ENCODE measurements at places on chromosomes 6 and 20.

GRCh38 chr20:37669062-37669772 is 24.6 kb upstream of the CTNNBL1 start:
- no peak for DNase-seq

DNA sequence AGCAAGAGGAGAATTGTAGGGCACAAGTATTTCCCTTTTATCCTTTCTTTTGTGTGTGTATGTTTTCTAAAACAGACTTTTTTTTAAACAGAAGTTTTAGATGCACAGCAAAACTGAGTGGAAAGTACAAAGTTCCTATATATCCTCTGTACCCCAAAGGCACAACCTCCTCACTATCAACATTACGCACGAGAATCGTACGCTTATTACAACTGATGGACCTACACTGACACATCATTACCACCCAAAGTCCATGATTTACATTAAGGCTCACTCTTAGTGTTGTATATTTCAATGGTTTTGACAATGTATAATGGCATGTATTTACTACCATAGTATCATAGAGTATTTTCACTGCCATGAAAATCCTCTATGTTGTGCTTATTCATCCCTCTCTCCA is 32.6 kb downstream of the MAN1A1 start:
- DNase-seq, result no peak

GRCh38 chr6:82362144-82362543 is 1.5 kb upstream of the TPBG start:
- DNase-seq, result no peak

DNA sequence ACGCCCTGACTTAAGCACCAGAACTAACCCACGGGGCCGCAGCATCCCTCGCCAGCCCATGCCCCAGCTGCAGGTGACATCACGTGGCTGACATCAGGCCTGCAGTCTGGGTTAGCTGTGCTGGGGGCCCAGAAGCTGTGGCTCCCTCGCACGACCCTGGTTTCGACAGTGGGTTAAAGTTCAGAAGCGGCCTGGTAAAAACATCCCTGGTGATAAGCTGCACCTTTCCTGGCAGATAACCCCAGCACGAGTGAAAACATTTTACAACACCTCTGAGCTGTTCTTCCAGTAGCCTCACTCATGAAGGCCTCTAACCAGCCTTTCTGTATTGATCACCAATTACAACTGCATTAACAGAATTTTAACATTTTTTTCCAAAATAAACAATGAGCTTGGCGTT is 136.4 kb upstream of the RREB1 start:
- DNase-seq, result no peak

DNA sequence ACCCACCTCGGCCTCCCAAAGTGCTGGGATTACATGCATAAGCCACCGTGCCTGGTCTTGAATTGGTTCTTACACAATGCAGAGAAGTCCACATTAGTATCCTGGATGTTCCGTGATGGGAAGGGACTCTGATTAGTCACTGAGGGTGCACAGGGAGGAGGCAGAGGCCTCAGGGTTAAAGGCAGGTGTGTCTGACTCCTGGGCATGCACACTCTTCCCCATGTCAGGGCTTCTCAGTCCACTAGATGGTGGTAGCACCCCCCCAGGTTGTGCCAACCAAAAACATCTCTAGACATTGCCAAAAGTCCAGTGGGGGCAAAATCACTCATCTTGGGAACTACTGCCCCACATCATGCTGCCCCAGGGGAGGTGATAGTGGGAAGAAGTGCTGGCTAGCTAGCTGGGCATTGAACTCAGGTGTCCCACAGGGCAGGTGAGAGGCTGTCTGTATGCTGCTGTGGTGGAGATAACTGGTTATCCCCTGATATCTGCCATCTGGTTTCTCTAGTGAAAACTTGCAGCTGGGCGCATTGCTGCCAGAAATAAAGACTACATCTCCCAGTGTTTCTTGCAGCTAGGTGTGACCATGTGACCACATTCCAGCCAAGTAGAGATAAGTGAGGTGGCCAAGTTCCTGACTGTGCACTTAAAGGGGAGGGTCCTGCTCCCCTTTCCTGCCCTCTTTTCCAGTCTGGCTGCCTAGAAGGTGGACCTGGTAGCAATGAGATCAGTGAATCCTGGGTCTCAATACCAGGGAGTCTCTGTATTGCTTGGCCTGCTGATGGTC is 8.4 kb upstream of the NSFL1C start:
- no peak for DNase-seq
